Motor neuron (in vitro differentiated cells): ENCODE measurements at places on chromosomes 1 and 21.

GRCh38 chr1:191618181-191618580 lies 540.1 kb upstream of the RGS18 start:
- ATAC-seq = no peak

DNA sequence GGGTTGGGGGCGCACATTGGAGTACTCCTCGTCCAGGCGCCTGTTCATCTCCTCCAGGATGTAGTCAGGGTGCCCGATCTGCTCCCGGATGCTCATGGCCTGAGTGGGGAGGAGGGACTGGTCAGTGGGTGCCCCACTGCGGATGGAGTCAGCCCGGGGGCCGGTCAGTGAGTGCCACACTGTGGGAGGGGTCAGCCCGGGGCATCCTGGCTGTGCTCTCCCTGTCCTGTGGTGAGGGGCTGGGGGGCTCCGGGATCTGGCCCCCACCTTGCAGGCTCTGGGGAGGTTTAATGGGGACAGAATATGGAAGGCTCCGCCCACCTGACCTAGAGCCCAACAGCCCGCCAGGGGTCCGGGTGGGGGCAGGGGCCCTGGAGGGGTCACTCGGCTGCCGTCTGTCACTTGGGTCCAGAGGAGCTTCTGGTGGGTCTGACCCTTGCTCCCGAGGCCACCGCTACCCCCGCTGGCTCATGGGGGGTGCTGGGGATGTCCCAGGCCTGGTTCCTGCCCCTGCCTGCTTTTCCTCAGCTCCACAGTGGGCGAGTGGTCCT lies 8.8 kb downstream of the PRXL2B start:
- ATAC-seq = no peak

DNA sequence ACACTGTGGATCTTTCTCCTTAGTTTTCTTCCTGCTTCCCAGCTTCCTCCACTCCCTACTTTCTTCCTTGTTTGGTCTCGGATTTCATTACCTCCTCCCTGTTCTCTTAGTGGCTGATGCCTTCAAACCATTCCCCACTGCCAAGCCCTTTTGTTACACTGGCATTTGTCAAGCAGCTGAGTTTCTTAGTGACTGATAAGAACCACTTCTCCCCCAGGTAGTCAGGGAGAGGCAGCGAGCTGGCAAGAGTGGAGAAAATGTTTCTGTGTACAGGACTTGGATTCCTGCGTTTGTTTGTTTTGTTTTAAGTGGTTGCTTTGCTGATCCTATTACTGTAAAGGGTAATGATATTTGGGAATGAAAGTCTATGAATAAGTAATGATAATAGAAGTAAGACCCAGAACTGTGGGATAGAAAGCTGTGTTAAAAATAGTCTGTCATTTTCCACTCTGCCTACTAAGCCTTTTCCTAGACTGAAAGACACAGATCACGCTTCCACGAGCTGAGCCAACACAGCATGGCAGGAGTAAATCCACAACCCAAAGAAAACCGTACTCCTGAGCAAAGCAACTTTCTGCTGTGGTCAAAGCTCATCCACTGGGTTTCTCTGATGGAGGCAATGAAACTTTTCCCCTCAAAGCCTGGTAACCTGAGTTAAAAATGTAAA lies 10.1 kb upstream of the SERTAD4 start:
- ATAC-seq = no peak

- no peak for ATAC-seq
These were observed 7.6 kb upstream of the CDCP2 start for GRCh38 chr1:54160351-54160750.

GRCh38 chr1:47901001-47901575 lies 96.1 kb downstream of the TRABD2B start:
- ATAC-seq = no peak

GRCh38 chr21:43767984-43768867 lies 7.9 kb downstream of the CSTB start:
- ATAC-seq = peak; percentile 87

DNA sequence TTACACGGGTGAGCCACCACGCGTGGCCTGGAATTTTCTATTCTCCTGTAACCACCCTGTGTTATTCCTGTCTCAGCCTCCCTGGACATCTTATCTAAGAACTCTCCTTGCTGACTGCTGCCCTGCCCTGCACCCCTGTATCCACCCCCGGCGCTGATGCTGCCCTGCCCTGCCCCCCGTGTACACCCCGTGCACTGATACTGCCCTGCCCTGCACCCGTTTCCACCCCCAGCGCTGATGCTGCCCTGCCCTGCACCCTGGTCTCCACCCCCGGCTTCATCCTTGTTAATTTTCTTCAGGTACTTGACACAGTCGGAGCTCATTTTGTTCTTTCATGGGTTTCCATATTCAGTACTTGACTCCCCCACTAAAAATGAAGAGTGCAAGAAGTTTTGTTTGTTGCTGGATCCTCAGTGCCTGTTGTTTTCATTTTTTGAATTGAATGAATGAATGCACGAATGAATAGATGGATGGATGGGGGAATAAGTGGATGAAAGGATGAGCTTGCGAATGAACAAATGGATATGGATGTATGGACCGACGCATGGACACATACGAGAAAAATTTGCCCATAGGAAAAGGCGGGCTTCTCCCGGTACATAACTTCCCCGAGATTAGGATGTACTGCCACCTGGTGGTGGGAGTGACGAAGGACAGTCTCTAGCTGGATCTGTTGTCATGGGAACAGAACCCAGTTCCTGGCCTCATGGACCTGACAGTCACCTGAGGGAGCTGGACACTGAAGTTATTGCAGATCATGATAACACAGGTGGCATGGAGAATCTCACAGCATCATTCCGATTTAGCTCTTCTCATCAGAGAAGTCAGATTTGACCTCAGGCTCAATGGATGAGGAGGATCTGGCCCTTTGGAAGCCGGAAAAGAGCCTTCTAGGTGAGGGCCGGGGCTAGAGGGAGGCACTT lies 14.9 kb downstream of the AADACL4 start:
- ATAC-seq = peak; percentile 45

DNA sequence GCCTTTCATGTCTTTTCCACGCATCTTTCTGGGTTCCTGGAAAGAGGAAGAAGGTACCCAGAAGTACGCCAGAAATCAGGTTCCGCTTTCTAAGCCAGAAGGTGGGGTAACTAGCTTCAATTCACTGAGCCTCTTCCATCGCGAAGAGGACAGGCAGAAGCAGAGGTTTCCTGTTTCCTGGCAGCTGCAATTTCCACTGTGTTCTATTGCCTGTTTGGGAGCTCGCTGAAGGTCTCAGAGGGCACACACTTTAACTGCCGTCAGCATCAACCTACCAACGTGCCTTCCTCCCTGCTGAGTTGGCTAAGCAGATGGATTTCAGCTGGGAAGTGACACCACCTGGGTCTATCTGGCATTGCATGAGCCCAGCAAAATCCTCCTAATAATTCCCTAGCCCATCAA lies 10.0 kb downstream of the NCF2 start:
- ATAC-seq = no peak

GRCh38 chr1:9615316-9616063 lies 26.8 kb downstream of the TMEM201 start:
- ATAC-seq = peak; percentile 23

DNA sequence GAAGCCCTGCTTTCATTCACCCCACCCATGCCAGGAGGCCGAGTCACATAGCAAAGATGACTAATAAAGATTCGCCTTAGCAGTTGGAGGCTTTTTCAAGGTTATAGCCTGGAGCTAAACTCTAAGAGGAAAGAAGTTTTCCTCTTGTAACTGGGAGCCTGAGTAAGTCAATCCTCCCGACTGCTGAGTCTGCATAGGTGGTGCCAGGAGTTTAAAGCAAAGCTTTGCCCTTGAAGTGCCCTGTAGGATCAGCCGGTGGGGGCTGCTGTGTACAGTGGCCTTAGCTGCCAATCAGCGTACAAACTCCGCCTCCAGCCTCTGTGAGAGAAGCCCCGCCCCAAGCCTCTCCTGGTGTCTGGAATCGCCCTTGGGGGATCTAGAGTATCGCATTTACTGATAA lies 147.5 kb upstream of the SPATA6 start:
- peak; percentile 77 for ATAC-seq

GRCh38 chr1:48803474-48803873 lies 26.8 kb upstream of the BEND5 start:
- no peak for ATAC-seq

DNA sequence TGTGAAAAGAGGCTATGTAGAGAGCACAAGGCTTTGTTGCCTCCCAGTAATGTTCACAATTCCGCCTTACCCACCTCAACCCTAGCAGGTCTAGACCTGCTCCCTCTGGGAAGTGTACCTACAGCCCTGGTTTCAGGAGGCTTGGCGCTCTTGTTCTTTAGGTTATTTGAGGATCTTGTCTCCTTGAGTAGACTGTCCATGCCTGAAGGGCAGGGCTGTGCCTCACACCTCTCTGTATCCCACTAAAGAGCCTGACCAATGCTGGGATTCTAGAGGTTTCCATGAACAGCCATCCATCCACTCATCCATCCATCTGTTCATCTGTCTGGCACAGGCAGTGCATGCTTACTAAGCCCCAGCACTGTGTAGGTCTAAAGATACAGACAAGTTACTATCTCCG lies 1.0 kb downstream of the RAB7B start:
- ATAC-seq = no peak

DNA sequence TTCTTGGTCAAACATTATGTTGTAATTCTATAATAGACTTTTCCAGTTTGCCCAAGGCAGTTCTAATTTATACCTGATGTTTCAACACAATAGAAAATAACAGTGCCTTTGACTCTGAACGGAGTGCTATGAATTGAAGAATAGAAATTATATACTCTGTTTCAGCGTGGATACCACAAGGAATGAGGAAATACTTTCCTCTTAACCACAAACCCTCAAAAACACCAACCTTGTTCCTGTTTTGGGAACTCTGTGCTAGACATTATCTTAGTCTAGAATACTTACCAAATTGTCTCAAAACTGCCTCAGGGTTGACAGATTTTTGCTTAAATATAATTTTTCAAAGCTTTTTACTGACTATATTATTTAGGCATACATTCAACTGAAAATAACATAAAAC lies 1629.3 kb downstream of the MRPL39 start:
- no peak for ATAC-seq

- ATAC-seq = no peak
These were observed 374.9 kb upstream of the CAMK1G start for GRCh38 chr1:209208648-209209047.

DNA sequence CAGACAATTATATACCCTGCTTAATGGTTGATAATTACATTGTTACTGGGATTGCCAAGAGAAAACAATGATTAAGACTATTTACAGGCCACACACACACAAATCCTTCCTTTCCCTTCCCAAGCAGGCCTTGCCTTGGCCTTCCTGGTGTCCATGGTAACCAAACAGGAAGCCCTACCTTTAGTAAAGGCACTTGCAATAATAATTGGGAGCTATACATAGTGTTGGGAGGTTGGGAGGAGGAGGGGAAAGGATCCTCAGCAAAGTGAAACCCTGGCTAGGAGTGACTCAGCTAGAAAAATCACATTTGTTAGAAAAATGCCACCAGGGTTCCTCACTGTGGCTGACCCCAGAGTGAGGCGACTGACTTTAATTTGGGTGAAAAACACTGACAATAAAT lies 122.3 kb upstream of the ADAR start:
- ATAC-seq = peak; percentile 87

- no peak for ATAC-seq
These were observed 27.0 kb upstream of the SDHB start for GRCh38 chr1:17080880-17081279.

DNA sequence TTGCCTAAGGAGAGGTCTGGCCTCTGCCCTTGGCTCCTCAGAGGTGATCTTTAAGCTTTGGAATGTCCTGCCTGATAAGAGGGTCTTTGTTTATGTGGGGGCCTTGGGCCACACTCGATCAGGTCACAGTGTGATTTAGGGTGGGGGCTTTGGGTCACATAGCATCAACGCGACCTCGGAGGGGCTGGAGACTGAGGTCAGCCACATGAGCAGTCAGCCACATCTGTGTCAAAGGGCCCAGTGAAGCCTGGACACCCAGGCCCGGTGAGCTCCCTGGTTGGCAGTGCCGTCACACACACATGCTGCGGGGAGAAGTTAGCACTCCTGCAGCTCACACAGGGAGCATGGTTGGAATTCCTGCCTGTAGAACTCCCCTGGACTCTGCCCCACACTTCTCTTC lies 345.0 kb downstream of the NPHP4 start:
- no peak for ATAC-seq
